ENCODE measurements at places on chromosomes 16 and 17.

DNA sequence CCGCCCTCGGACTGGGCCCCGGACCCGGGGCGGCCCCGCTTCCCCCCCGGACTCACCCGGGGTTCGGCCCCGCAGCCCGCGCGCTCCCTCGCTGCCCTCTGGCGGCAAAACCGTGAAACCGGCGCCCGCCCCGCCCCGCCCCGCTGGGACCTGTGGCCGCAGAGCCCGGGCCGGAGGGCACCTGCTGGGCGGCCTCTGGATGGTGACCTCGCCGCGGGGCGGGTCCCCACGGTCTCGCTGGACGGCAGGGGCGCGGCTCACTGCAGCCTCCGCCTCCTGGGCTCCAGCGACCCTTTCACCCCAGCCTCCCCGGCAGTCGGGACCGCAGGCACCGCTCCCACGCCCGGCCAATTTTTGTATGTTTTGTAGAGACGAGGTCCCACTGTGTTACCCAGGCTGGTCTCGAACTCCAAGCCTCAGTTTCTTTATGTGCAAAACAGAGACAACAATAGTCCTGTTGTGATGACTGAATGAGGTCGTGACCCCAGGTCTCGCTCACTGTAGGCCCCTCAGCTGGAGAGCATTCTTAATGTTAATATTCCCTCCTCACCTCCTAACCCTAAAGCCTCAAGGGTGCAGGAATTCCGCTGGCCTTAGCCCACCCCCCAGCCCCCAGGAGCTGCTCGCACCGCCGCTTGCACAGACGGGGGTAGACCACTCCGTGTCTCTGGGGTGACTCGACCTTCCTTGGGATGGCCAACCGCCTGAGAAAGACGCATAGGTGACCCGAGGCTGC lies 33.7 kb upstream of the RPH3AL start:
- DNase-seq: peak; percentile 75

- no peak for DNase-seq
Observed at GRCh38 chr17:46046957-46047356, 47.9 kb downstream of the STH start.

GRCh38 chr16:22075043-22075757 lies 17.1 kb upstream of the VWA3A start:
- no peak for DNase-seq

DNA sequence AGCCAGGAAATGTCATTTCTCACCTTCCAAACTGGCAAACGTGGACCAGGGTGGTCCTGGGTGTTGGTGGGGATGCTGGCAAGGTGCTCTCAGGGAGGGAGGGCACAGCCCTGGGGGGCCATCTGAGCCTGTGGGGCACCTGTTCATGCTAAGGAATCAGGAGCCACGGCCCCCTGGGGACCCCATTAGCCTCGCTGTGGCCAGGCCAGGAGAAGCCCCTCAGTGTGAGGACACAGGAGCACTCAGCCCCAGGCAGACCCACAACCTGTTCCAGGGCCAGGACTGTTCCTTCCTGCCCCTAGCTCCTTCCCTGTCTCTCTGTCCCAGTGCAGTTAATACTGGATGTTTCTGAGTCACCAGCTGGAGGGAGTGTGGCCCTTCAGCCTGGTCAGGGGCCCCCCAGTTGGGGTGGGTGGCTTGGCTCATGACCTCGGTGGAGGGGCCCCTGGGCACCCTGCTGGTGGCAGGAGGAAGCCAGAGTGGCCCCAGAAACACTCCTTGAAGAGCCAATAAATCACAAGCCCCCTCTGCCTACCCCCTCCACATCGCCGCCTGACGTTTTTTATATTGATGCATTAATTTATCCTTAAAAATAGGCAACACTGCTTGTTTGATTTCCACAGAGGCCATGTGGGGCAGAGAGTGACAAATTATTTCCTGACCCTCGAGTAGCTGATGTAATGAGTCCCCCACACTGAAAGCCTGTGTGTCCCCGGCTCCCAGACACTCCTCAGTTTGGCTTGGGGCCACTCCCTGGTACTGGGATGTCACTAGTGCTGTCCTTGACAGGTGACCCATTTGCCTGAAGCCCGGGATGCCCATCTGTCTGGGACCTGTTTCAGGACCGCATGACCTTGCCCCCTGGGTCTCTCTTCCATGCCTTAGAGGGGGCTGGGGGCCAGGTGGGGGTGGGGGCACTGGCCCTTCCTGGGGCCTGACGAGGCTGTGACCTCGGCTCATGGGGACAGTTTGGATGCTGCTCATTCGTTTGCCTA lies 22.3 kb downstream of the ACTG1 start:
- no peak for DNase-seq

All from stimulated activated CD4-positive, alpha-beta T cell treated with anti-CD3 and anti-CD28 coated beads, Interleukin-12 subunit alpha, Interleukin-12 subunit beta, amount 100 ng/mL, for 24 hours (primary cell).